Hippocampal formation (tissue), 2 donors: ENCODE measurements at places on chromosomes 2 and 18.
A peak's percentile ranks its signal among the peaks of the same experiment; 100 is the strongest.

GRCh38 chr2:214386720-214387119 lies 24.1 kb upstream of the VWC2L start:
- no peak for DNase-seq

DNA sequence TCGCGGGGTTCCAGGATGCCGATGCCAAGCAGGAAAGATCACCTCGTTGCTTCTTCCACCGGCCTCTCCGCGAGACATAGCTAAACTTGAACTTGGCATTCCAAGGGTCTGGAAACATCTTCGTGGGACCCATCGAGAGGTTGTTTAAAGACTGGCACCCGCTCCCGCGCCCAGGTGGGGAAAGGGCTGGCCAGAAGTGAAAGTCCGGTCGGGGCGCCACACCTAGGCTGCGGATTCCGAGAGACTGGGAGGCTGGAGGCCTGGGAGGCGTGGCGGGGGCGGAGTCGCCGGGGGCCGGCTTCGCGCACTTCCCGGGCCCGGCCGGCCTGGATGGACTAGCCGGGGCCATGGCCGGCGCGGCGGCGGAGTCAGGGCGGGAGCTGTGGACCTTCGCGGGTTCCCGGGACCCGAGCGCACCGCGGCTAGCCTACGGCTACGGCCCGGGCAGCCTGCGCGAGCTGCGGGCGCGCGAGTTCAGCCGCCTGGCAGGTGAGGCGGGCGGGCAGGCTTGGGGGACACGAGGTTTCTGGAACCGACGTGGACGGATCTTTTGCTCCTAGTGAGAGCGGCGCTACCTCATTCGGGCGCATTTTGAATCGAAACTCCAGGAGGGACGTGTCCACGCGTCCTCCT lies at the start of gene MOCOS:
TSS of gene MOCOS (plus strand) at position 305 of the 633 bp plus-strand sequence. CDS start at position 348, 43 bp downstream.
- DNase-seq, result peak; percentile 18

- DNase-seq, result no peak
These were observed 289.3 kb downstream of the FSIP2 start for GRCh38 chr2:186027922-186028321.

DNA sequence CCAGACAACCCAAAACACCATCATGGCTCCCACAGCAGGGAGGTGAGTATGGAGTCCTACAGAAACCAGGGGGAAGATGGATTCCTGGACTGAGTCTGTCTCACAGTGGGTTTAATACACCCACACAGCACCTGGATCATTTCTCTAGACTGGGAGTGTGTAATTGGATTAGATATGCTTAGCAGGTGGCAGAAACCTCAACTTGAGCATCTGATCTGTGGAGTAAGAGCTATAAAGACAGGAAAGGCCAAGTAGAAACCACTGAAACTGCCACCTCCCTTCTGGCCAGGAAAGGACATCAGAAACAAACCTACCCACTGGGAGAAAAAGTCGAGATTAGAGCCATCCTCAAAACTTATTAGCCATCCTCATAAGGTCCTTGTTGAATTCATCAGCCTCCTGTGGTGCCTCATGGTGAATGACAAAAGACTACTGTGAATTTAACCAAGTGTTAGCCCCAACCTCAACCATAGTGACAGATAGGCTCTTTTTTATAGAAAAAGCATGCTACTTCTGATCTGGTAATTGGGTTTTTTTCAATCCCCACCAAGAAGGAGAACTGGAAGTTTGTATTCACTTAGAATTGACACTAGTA lies 28.1 kb upstream of the CHST9 start:
- DNase-seq, result peak; percentile 1

GRCh38 chr18:63301434-63301833 lies 18.1 kb downstream of the BCL2 start:
- DNase-seq, result no peak

GRCh38 chr2:232027530-232027929 lies 66.0 kb downstream of the DIS3L2 start:
- no peak for DNase-seq

GRCh38 chr2:237351046-237351445 lies 62.9 kb downstream of the COL6A3 start:
- no peak for DNase-seq
